ENCODE measurements at places on chromosomes 5 and 9. TPM values are rescaled to one million over a fixed set of nuclear protein-coding genes. Genes with fewer than 3 reads are reported as not detected.

The KCNIP1 gene
- total RNA-seq = not detected

The GRIN1 gene
- total RNA-seq = not detected

The CAAP1 gene
- total RNA-seq = 9.6 TPM

- DNase-seq = no peak
- no peaks in the 10 kb centered on the region for H3K36me3 ChIP-seq
- H3K27ac ChIP-seq = peak overlapping the region; percentile 91
- no peaks in the 10 kb centered on the region for H3K27me3 ChIP-seq
- H3K4me1 ChIP-seq = peaks cover 18% of the 10 kb centered on the region
Measured at GRCh38 chr5:67005737-67006499, 190.7 kb downstream of the CD180 start.

GRCh38 chr5:153617190-153617589 is 126.7 kb downstream of the GRIA1 start:
- no peak overlapping the region for H3K27ac ChIP-seq
- no peak overlapping the region for H3K4me3 ChIP-seq
- no peak for DNase-seq

GRCh38 chr5:96716007-96716406 is 53.8 kb downstream of the CAST start:
- DNase-seq = no peak
- peak overlapping the region; percentile 87 for H3K27ac ChIP-seq
- peaks cover 19% of the 10 kb centered on the region for H3K36me3 ChIP-seq
- no peak overlapping the region for H3K4me3 ChIP-seq

GRCh38 chr5:29085142-29085541 is 2046.8 kb upstream of the CDH9 start:
- no peaks in the 10 kb centered on the region for H3K4me1 ChIP-seq
- H3K27ac ChIP-seq = no peak overlapping the region
- DNase-seq = no peak
- no peak overlapping the region for H3K4me3 ChIP-seq

- peaks cover 25% of the 10 kb centered on the region for H3K4me1 ChIP-seq
- H3K4me3 ChIP-seq = no peak overlapping the region
- H3K27ac ChIP-seq = peak overlapping the region; percentile 10
- no peaks in the 10 kb centered on the region for H3K36me3 ChIP-seq
- H3K27me3 ChIP-seq = no peaks in the 10 kb centered on the region
Measured at GRCh38 chr9:78011049-78011448, 20.6 kb downstream of the GNAQ start.

DNA sequence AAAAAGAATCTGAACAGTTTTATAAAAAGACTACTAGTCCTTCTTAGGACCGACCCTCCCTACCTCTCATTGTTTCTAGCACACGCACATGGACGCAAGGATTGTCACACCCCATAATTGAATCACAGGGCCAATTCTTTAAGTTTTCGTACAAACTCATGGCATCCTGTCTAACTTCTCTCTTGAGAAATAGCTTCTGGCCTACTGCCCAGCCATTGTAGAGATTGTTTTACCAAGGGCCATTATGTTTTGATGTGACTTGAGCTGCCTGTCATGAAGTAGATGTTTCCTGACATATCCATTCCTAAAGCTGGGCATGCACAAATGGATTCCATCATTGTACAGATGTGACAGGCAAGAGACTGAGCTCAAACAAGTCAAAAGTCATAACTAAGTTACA is 1672.1 kb upstream of the C9orf72 start:
- H3K27me3 ChIP-seq = no peaks in the 10 kb centered on the region
- H3K4me3 ChIP-seq = no peak overlapping the region
- DNase-seq = no peak
- H3K4me1 ChIP-seq = no peaks in the 10 kb centered on the region
- no peak overlapping the region for H3K27ac ChIP-seq
- H3K36me3 ChIP-seq = no peaks in the 10 kb centered on the region

DNA sequence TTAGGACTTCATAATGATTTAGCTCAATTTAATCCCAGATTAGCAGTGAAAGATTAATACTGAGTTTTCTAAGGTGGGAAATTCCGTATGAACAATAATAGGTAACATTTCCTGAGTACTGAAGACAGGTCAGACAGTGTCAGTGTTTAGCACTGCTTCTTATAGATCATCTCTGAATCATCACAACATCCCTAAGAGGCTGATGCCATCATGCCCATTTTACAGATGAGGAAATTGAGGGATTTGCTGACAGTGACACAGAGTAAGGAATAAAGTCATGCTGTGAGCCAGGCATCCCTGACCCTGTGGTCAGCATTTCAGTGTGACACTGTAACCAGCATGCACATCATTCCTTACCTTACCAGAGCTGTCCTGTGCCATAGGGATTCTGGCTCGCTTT is 44.5 kb downstream of the DAPK1 start:
- H3K4me3 ChIP-seq = no peak overlapping the region
- no peaks in the 10 kb centered on the region for H3K36me3 ChIP-seq
- H3K27ac ChIP-seq = no peak overlapping the region
- H3K4me1 ChIP-seq = no peaks in the 10 kb centered on the region
- no peak for DNase-seq

GRCh38 chr5:124511791-124512190 is 234.6 kb downstream of the ZNF608 start:
- H3K4me3 ChIP-seq = no peak overlapping the region
- no peak for DNase-seq
- H3K36me3 ChIP-seq = no peaks in the 10 kb centered on the region
- H3K4me1 ChIP-seq = peaks cover 15% of the 10 kb centered on the region
- no peaks in the 10 kb centered on the region for H3K27me3 ChIP-seq

DNA sequence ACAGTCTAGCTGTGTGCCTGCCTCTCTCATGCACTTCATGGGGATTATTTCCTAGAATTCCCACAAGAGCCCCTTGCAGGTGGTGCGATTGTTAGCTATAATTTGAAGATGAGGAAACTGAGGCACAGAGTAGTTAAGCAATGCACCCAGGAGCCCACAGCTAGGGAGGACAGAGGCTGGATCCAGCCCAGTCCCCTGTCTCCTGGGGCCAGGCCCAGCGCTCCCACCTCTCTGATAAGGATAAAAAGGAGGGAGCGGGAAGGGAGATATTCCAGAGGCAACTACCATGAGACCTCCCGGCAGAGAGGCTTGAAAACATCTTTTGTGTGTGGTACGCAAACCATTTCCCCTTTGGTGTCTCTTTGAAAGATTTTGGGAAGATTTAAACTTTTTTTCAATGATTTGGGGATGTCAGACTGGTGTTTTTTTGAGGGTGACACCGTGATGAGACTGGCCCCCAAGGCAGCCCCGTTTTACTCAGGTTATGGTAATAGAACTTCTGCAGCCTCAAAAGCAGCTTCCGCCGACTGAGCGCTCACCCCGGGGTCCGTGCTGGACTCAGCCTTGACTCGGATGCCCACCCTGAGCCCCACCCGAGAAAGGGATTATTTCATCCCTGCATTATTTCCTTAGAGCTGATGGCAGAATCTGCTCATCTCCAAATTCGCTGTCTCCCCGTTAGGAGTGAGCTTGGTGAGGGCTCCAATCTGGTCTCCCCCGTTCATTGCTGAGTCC is 144.7 kb upstream of the IER5L start:
- H3K4me1 ChIP-seq = peaks cover 39% of the 10 kb centered on the region
- no peaks in the 10 kb centered on the region for H3K36me3 ChIP-seq
- H3K4me3 ChIP-seq = no peak overlapping the region
- no peak for DNase-seq

DNA sequence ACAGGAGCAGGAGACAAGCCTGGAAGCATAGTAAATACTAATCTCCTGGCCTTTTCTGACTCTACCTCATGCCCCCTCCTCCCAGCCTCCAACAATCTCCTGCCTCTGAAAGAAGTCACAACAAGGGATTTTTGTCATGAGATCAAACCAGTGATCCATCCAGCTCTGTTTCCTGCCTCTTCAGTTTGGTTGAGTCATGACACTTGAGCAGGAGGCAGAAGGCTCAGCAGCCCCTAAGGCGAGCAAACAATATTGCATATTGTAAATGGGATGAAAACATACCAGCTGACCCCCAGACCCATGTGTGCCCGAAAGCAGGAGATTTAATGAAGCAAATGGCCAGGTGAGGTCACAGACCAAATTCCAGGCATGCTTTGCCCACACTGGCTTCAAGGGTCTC is 272.8 kb downstream of the GAS1 start:
- H3K36me3 ChIP-seq = no peaks in the 10 kb centered on the region
- no peak overlapping the region for H3K4me3 ChIP-seq
- H3K27ac ChIP-seq = no peak overlapping the region
- no peak for DNase-seq
- H3K27me3 ChIP-seq = no peaks in the 10 kb centered on the region
- peaks cover 4% of the 10 kb centered on the region for H3K4me1 ChIP-seq

DNA sequence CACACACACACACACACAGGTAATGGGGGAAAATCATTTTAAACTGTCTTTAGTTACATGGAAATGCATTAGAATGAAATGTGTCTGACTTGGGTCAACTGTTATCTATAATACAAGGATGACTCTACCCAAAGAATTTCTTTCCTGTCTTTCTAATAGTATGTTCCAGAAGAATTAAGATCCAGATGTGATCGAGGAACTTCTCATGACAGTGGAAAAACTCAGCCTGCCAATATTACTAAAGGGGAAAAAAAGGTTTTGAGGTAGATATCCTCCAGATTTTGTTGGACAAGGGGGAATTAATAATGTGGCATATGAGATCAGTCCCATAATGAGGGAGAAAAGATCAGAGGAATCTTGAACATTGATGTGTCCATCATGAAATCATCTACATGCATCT is 190.6 kb upstream of the MAP3K1 start:
- H3K4me3 ChIP-seq = no peak overlapping the region
- H3K27ac ChIP-seq = no peak overlapping the region
- no peak for DNase-seq
- no peaks in the 10 kb centered on the region for H3K4me1 ChIP-seq
- H3K36me3 ChIP-seq = no peaks in the 10 kb centered on the region

DNA sequence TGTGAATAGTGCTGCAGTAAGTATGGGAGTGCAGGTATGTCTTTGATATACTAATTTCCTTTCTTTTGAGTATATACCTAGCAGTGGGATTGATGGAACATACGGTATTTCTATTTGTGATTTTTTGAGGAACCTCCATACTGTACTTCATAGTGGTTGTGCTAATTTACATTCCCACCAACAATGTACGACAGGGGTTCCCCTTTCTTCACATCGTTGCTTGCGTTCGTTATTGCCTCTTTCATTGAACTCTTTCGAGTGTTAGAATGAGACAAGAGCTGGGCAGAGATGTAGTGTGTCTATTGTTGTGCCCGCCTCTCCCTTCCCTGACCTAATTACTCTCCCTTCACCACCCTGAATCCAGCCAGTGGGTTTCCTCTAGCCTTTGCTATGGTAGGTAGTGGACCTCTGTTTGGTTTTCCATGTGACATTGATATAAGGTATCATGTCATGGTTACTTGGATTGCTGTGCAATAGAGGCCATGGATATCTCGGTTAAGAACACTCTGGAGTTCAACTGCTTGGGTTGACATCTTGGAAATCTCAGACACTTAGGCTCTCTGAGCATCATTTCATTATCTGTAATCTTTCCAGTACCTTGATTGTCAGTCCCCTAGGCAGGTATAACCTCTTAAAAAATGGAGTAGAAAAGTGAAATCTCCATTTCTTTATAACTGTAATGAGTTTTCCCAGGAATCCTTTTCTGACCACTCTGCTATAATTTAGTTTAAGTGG is 19.5 kb downstream of the AOPEP start:
- no peak for DNase-seq
- peaks cover 21% of the 10 kb centered on the region for H3K36me3 ChIP-seq
- no peaks in the 10 kb centered on the region for H3K4me1 ChIP-seq
- H3K4me3 ChIP-seq = no peak overlapping the region
- no peaks in the 10 kb centered on the region for H3K27me3 ChIP-seq
- H3K27ac ChIP-seq = no peak overlapping the region

- no peaks in the 10 kb centered on the region for H3K27me3 ChIP-seq
- H3K4me3 ChIP-seq = no peak overlapping the region
- no peaks in the 10 kb centered on the region for H3K4me1 ChIP-seq
- no peaks in the 10 kb centered on the region for H3K36me3 ChIP-seq
- no peak overlapping the region for H3K27ac ChIP-seq
Measured at GRCh38 chr5:30918171-30918570, 275.3 kb upstream of the CDH6 start.
